ENCODE measurements at places on chromosomes 5 and 9.

DNA sequence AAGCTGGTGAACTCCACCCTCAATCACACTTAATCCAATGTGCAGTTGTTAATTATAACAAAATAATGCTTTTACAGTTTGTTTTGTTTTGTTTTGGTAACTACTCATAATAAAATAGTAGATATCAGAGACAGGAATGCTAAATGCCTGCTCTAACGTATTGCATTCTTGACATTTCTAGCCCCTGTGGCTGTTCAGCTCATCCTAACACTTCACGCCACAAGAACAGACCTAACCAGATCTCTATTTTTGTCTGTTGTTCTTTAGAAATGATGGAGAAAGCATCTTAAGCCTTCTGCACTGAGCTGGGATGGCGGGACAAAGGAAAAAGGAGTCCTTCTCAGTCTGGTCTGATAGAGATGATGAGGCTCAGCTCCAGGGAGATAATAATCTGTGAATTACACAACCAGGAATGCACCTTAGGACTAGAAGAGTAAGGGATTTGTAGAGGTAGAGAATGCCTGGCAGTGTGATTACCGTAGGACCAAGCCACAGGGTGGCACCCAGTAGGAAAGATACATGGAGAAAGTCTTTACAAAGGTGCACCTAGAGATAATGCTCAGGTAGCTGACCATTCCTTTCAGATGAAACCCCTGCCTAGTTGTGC, 628.8 kb downstream of the PDE4D start:
- DNase-seq = no peak

DNA sequence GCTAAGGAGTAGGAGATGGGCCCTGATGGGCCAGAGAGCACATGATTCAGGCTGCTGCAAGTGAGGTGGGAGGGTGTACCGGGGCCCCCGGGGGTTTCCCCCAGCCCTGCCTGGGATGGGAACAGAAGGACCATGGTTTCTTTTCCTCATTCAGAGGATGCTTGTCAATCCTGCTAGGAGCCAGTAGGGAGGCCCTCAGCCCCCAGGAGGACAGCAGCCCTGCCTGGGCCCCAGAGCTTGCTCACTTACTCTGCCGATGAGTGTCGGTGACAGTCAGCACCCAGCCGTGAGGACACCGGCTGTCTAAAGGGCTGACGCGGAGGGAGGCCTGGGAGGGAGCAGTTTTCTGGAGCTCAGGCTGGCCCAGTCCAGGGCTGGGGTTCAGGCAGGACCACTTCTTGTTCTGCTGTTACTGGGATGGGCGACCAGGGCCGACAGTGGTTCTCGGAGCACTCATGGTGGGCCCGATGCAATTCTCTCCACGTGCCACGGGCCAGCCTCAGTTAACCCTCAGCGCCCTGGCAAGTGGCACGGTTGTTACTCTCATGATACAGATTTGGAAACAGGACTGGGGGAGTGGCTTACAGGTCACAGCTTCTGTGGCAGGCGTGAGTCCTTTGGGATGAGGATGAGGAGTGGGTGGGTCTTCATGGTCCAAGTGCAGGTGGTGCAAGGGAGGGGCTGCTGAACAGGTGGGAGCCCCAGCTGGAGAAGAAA, 1.8 kb downstream of the ARRDC1 start:
- no peak for DNase-seq

GRCh38 chr5:93304456-93305250, 276.4 kb downstream of the NR2F1-AS1 start:
- no peak for DNase-seq

- DNase-seq = no peak
Measured at GRCh38 chr5:97067296-97067850, 75.0 kb downstream of the LIX1 start.

DNA sequence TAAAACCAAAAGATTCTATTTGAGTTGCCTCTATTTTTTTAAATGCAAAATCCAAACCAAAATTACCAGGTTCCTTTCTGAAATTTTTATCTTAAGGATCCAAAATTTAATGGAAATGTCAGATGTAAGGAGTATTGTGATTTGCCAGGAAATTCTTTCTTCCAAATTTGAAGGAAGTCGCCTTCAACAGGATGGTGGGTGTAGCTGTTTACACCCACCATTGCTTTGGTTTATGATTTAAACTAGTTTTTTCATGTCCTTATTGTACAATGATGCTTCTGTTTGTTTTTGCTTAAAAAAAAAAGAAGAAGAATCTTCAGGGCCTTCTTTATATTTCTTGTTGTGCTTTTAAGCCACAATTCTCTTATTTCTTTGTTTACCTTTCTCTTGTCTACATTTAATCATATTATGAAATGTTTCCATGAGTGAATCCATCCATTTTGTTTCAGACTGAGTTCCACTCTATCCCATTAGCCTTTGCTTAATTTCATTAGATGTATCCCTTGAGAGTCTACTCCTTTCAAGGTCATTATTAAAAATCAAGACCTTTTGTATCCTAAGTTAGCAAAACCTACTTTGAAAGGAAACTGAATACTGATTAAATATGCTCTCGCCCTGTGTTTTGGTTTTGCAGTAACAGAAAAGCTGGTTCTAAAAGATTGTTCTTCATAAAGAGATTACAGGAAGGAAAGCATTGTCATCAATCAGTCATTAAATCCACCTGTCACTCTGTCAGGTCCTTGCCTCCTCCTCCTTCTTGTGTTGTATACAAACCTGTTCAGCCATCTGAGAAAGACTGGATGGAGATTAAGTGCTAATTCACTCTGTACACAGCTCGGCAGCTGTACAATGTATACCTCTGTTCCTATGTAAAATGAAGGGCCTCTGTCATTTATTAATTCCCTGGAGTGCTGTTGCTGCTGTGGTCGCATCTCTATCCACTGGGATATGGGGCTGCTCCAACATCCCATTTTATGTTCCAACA, 45.5 kb upstream of the SLC2A8 start:
- DNase-seq = no peak

DNA sequence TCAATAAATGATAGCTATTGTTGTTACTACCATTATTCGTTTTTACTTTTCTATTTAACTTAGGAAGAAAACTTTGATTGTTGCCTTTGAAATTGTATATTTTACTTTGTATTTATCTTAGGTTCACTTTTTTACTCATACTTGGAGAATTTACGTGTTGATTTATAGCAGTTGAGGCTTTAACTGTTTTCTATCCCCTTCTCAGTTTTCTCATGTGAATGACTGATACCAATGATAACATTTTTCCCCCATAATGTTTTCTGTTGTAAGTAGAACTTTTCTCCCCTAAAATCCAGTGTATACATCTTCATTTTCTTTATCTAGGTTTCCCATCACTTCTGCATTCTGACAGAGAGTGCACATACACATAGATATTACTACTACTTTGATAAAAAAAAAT, 54.4 kb downstream of the FSD1L start:
- DNase-seq = no peak

DNA sequence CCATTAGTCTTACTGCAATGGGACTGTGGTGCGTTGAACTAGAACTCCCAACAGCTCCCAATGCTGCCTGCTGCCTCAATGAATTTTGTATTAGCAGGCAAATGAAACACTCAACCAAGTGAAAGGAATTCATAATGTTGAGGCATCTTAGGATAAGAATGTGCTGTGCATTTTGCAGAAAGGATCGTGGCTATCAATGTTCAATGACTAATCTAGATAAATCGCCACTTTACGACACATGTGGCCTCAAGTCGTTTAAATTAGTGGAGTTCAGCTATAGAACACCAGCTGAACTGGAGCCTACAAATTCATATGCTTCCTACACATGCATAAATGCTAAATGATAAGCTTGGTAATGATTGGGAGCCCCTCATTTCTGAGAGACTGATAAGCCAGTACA, 318.4 kb downstream of the PSAT1 start:
- DNase-seq = no peak

GRCh38 chr5:147746986-147747385, 35.5 kb downstream of the JAKMIP2 start:
- no peak for DNase-seq

GRCh38 chr9:125106285-125106893, 36.9 kb downstream of the SCAI start:
- no peak for DNase-seq

DNA sequence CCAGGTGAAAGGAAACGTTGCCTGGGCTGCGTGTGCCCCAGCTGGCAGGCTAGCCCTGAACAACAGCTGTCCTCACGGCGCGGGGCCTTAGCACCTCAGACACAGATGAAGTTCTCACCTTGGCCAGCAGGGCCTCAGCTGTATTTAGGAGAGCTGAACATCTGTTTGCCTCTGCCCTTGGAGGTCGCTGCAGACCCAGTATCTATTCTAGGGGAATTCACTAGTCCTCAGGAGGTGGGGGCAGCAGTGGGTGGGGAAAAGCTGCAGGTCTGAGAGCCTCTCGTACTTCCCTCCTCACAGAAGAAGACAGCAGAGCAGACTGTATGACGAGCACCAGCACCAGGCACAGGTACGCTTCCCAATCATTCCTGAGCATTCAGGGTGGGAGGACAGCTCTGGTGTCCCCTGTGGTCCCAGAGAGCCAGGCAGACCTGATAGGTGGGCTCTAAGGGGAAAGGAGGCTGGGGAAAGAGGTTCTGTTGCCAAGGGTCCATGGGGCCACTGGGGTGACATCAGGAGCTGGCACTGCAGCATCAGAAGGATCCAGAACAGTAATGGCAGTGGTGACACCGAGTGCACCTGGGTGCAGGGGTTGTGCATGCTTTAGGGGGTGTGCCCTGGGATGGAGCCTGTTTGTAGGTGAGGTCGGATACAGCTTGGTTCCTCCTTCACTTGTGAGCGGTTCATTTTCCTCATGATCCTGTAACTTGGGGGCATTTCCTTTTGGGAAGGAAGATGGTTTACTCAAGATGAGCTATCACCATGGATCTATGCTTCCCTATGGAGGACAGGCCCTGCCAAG, 13.8 kb downstream of the CD74 start:
- DNase-seq = no peak

- no peak for DNase-seq
Measured at GRCh38 chr9:36325081-36325828, 67.0 kb upstream of the GNE start.

- no peak for DNase-seq
Measured at GRCh38 chr5:146993876-146994530, 115.4 kb upstream of the PPP2R2B start.

- no peak for DNase-seq
Measured at GRCh38 chr9:80074439-80074838, 502.7 kb downstream of the TLE4 start.

- no peak for DNase-seq
Measured at GRCh38 chr9:93468763-93469456, 15.5 kb upstream of the FAM120AOS start.
